Stimulated activated CD4-positive, alpha-beta T cell treated with anti-CD3 and anti-CD28 coated beads, Interleukin-1b, Interleukin-23, amount 100 ng/mL, for 1 hour (primary cell): ENCODE measurements at places on chromosomes 6 and 20.

DNA sequence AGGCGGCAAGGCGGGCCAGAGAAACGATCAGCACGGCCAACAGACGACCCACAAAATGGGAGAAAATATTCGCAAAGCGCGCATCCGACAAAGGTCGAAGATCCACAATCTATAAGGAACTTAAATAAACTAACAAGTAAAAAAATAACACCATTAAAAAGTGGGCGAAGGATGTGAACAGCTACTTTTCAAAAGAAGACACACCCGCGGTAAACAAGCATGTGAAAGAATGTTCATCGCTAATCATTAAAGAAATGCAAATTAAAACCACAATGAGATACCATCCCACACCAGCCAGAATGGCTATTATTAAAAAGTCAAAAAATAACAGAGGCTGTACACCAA, 117.8 kb upstream of the SIRPA start:
- no peak for DNase-seq

- no peak for DNase-seq
Observed at GRCh38 chr6:112701201-112701600, 354.1 kb downstream of the RFPL4B start.

GRCh38 chr20:44586289-44586911, 4.0 kb downstream of the PKIG start:
- no peak for DNase-seq

GRCh38 chr6:30568245-30568644, 3.0 kb upstream of the ABCF1 start:
- no peak for DNase-seq
